ENCODE measurements at places on chromosomes 12 and 14. TPM values are rescaled to one million over a fixed set of nuclear protein-coding genes. Genes with fewer than 3 reads are reported as not detected.

TMCC3 gene
- total RNA-seq, result 1.6 TPM

GRCh38 chr14:99759546-99759925, 33.7 kb upstream of the EML1 start:
- DNase-seq, result no peak

- DNase-seq, result no peak
Measured at GRCh38 chr12:6863586-6864321, 3.6 kb upstream of the TPI1 start.

KRT6A gene
- total RNA-seq, result not detected

TTC9 gene
- under 0.01 TPM for total RNA-seq

- no peak for DNase-seq
Measured at GRCh38 chr14:100348784-100349685, 25.9 kb downstream of the SLC25A47 start.

KRT72 gene
- not detected for total RNA-seq

REP15 gene
- 1.3 TPM for total RNA-seq

- DNase-seq, result no peak
Measured at GRCh38 chr14:91374879-91375702, 42.5 kb downstream of the CCDC88C start.

DNA sequence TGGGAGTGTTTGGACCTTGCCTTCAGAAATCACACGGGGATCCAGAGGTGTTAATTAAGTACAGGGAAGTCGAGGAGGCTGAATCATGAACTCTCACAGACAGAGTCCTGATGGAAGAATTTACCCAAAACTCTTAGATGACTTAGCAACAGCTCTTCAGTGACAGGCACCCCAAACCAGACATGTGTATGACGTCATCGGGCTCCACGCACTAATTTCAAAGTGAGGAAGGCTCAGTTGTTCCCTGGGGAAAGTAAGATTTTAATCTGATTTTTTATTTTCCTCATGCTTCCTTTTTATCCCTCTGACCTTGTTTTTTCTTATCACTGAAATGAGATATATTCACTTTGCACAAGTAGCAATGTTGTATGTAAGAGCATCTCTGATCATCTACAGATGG, 1363.5 kb downstream of the AACS start:
- DNase-seq, result no peak

- DNase-seq, result no peak
Measured at GRCh38 chr12:89831310-89832095, 122.9 kb upstream of the ATP2B1 start.

- DNase-seq, result no peak
Measured at GRCh38 chr12:7061138-7061537, 620 bp downstream of the C1S start.

GRCh38 chr12:121009741-121010140, 6.5 kb downstream of the C12orf43 start:
- DNase-seq, result peak; percentile 50

All from fibroblast of villous mesenchyme (primary cell).